ENCODE measurements at places on chromosomes 1 and 21. TPM values are rescaled to one million over a fixed set of nuclear protein-coding genes. Genes with fewer than 3 reads are reported as not detected.

The AADACL3 gene
- total RNA-seq = not detected

GRCh38 chr1:99570486-99571089 lies 75.3 kb upstream of the PALMD start:
- no peak overlapping the region for H3K4me3 ChIP-seq
- no peaks in the 10 kb centered on the region for H3K27me3 ChIP-seq
- no peaks in the 10 kb centered on the region for H3K36me3 ChIP-seq
- no peak overlapping the region for H3K27ac ChIP-seq
- no peak for DNase-seq

GRCh38 chr1:243267914-243268653 lies 12.2 kb downstream of the SDCCAG8 start:
- DNase-seq = no peak
- H3K27me3 ChIP-seq = no peaks in the 10 kb centered on the region
- no peak overlapping the region for H3K4me3 ChIP-seq
- H3K4me1 ChIP-seq = peaks cover 51% of the 10 kb centered on the region
- H3K36me3 ChIP-seq = no peaks in the 10 kb centered on the region
- peak overlapping the region; percentile 58 for H3K27ac ChIP-seq

DNA sequence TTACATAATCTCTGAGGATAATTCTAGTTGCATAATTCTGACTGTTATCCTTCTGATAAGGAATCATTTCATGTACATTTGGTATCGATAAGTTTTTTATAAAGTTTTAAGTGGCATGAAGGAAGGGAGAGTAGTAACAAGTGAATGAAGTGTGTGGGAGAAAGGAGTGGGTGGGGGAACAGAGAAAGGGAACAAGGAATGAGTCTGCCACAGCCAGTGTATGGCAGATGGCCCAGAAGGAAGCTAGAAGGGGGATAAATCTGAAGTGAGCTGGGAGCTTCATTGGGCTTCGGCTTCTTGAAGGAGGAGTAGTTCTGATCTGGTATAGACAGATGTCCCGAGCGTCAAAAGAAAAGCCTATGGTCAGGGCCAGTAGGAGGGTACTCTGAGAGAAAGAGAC lies 18.6 kb downstream of the ZBTB40 start:
- DNase-seq = no peak
- no peaks in the 10 kb centered on the region for H3K36me3 ChIP-seq
- peaks cover 26% of the 10 kb centered on the region for H3K4me1 ChIP-seq
- H3K27me3 ChIP-seq = no peaks in the 10 kb centered on the region
- peak overlapping the region; percentile 42 for H3K27ac ChIP-seq

GRCh38 chr1:152143150-152143887 lies 15.7 kb downstream of the RPTN start:
- no peaks in the 10 kb centered on the region for H3K4me1 ChIP-seq
- no peaks in the 10 kb centered on the region for H3K27me3 ChIP-seq
- no peak for DNase-seq
- H3K4me3 ChIP-seq = no peak overlapping the region

GRCh38 chr1:70617728-70618127 lies 206.7 kb downstream of the CTH start:
- DNase-seq = no peak
- no peak overlapping the region for H3K4me3 ChIP-seq
- no peaks in the 10 kb centered on the region for H3K4me1 ChIP-seq
- no peak overlapping the region for H3K27ac ChIP-seq

DNA sequence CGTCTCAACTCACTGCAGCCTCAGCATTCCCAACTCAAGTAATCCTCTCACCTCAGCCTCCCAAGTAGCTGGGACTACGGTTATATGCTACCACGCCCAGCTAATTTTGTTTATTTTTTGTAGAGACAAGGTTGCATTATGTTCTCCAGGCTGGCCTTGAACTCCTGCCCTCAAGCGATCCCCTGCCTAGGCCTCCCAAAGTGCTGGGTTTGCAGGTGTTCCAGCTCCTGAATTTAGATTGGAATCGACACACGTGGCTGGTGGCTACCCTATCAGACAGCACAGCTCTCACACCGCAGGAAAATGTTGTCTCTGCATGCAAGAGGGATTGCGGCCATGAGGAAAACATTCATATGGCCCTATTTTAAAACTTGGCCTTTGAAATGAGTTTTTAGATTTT lies 76.7 kb upstream of the GALNT2 start:
- H3K4me1 ChIP-seq = no peaks in the 10 kb centered on the region
- H3K36me3 ChIP-seq = no peaks in the 10 kb centered on the region
- no peak overlapping the region for H3K4me3 ChIP-seq
- no peak overlapping the region for H3K27ac ChIP-seq
- no peak for DNase-seq

DNA sequence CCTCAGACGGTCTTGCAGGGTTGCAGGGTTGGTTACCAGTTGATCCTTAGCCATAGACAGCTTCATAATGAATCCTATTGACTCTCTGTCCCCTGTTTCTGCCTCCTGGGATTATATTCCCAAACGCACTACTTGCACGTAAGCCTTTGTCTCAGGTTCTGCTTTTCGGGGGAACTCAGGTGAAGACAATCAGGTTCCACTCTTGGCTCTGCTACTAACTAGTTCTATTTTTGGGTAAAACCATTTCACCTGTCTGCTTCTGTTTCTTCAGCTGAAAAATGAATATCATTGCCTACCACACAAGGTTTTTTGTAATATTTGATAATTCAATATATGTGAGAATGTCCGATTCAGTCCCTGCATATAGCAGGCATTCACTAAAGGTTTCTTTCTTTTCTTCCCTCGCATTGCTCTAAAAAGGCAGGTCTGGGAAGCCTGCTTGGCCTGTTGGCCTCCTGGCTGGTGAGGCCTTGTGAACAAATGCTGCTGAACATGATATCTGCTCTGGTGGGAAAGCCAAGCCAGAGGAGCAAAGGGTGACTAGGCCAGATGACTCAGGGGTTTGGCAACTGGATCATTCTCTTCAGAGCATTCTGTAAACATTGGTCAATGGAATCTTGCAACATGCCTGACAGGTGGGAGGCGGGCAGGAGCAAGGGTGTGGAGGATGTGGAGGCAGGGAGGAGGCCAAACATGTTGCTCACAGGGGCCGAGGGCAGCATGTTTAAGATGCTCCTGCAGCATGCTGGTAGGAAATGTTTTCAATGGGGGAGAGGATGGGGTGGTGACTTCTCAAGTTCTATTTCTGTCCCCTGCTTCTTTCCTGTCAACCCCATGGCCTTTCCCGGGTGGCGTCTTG lies 23.8 kb downstream of the IER5 start:
- H3K27me3 ChIP-seq = no peaks in the 10 kb centered on the region
- no peak overlapping the region for H3K27ac ChIP-seq
- H3K4me1 ChIP-seq = no peaks in the 10 kb centered on the region
- H3K36me3 ChIP-seq = no peaks in the 10 kb centered on the region

The SLC66A1 gene
- 64.8 TPM for total RNA-seq

- DNase-seq = no peak
- H3K4me1 ChIP-seq = no peaks in the 10 kb centered on the region
- H3K36me3 ChIP-seq = no peaks in the 10 kb centered on the region
- no peak overlapping the region for H3K27ac ChIP-seq
Observed at GRCh38 chr1:178232949-178233348, 139.0 kb downstream of the RASAL2 start.

The CFAP141 gene
- total RNA-seq = not detected

DNA sequence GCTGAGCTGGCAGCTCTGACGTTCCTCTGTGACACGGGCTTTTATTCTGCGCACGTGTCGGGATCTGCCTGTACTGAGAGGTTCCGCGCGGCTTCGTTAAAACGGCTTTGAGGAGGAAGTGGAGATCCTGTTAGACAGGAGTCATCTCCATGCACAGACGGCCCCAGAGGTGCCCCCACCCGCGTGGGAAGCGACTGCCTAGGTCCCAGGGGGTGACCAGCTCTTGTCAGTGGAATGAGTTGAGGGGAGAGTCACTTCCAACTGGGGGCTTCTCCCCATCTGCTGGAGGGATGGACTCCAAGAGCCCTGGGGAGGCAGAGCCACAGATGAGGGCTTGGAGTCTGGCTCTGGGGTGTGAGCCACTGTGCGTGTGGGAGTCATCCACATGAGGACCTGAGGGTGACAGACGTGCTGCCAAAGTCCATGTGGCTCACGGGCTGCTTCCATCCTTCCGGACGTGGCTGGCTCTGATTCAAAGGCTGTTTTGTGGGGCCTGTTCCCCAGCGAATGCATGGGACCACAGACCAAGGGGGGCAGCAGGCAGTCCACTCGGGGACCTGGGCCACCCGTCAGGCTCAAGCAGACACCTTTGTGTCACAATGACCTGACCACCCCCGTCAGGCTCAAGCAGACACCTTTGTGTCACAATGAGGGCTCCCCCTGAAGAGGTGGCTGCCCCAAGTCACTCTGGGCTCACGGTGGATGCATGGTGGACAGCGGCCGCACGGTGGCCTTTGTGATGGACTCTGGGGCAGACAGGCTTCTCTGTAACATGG lies 26.8 kb downstream of the PTTG1IP start:
- DNase-seq = peak; percentile 64
- no peak overlapping the region for H3K27ac ChIP-seq
- no peak overlapping the region for H3K4me3 ChIP-seq
- H3K27me3 ChIP-seq = no peaks in the 10 kb centered on the region

GRCh38 chr21:38400195-38400919 lies 97.9 kb downstream of the ERG start:
- H3K27ac ChIP-seq = no peak overlapping the region
- no peak overlapping the region for H3K4me3 ChIP-seq
- no peaks in the 10 kb centered on the region for H3K36me3 ChIP-seq
- no peak for DNase-seq
- no peaks in the 10 kb centered on the region for H3K4me1 ChIP-seq
- H3K27me3 ChIP-seq = no peaks in the 10 kb centered on the region

DNA sequence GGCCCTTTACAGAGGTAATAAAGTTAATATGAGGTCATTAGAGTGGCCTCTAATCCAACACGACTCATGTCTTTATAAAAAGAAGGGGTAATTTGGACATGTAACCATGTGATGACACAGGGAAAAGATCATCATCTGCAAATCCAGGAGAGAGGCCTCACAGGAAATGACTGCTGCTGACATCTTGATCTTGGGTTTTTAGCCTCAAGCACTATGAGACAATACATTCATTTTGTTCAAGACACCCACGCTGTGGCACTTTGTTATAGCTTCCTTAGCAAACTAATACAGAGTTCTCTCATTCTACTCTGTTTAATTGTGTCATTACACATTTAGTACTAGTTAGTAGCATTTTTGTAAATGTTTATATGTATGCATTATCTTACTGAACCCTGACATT lies 64.0 kb upstream of the RUNX1 start:
- no peak overlapping the region for H3K4me3 ChIP-seq
- H3K4me1 ChIP-seq = no peaks in the 10 kb centered on the region
- H3K27me3 ChIP-seq = no peaks in the 10 kb centered on the region
- no peaks in the 10 kb centered on the region for H3K36me3 ChIP-seq
- DNase-seq = no peak

The KPRP gene
- not detected for total RNA-seq

- peak overlapping the region; percentile 77 for H3K27ac ChIP-seq
- no peaks in the 10 kb centered on the region for H3K27me3 ChIP-seq
Observed at GRCh38 chr21:36297938-36298572, 21.9 kb upstream of the MORC3 start.

- H3K4me1 ChIP-seq = no peaks in the 10 kb centered on the region
- H3K4me3 ChIP-seq = no peak overlapping the region
- DNase-seq = no peak
- no peaks in the 10 kb centered on the region for H3K36me3 ChIP-seq
- no peaks in the 10 kb centered on the region for H3K27me3 ChIP-seq
Observed at GRCh38 chr1:199619223-199619622, 408.3 kb upstream of the NR5A2 start.

- no peaks in the 10 kb centered on the region for H3K36me3 ChIP-seq
- no peaks in the 10 kb centered on the region for H3K27me3 ChIP-seq
- DNase-seq = no peak
- H3K27ac ChIP-seq = no peak overlapping the region
- H3K4me3 ChIP-seq = no peak overlapping the region
Observed at GRCh38 chr1:164971921-164972415, 384.5 kb downstream of the LMX1A start.

GRCh38 chr1:59266180-59266926 lies 30.5 kb upstream of the FGGY start:
- H3K4me1 ChIP-seq = no peaks in the 10 kb centered on the region
- no peaks in the 10 kb centered on the region for H3K27me3 ChIP-seq
- no peaks in the 10 kb centered on the region for H3K36me3 ChIP-seq
- no peak for DNase-seq
- H3K4me3 ChIP-seq = no peak overlapping the region

The RGSL1 gene
- total RNA-seq = not detected

DNA sequence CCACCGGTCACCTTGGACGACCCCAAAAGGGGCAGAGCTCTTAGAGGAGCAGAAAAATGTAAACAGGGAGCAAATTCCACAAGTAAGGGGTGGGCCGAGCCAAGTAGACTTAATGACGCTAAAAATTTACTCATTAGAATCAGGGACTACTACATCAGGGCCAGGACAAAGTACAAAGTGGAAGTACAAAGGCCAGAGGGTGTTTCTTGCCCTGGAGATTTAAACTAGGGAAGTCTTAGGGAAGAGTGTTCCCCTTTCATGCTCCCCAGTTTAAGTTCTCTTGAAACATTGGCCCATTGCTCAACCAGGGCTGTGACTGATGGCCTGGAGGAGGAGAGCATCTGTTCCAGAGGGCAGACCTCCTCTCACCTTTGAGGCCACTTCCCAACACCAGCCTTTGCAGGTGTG lies 48.6 kb downstream of the BACH1 start:
- no peaks in the 10 kb centered on the region for H3K27me3 ChIP-seq
- DNase-seq = peak; percentile 19
- H3K27ac ChIP-seq = no peak overlapping the region
- H3K4me3 ChIP-seq = no peak overlapping the region
- no peaks in the 10 kb centered on the region for H3K36me3 ChIP-seq

- H3K27ac ChIP-seq = no peak overlapping the region
- no peak overlapping the region for H3K4me3 ChIP-seq
- no peak for DNase-seq
- no peaks in the 10 kb centered on the region for H3K27me3 ChIP-seq
Observed at GRCh38 chr21:44892095-44892494, 18.6 kb upstream of the PTTG1IP start.

- H3K27ac ChIP-seq = no peak overlapping the region
- H3K36me3 ChIP-seq = no peaks in the 10 kb centered on the region
- H3K4me1 ChIP-seq = no peaks in the 10 kb centered on the region
Observed at GRCh38 chr1:246213036-246213435, 294.0 kb downstream of the SMYD3 start.

The CFHR2 gene
- not detected for total RNA-seq

DNA sequence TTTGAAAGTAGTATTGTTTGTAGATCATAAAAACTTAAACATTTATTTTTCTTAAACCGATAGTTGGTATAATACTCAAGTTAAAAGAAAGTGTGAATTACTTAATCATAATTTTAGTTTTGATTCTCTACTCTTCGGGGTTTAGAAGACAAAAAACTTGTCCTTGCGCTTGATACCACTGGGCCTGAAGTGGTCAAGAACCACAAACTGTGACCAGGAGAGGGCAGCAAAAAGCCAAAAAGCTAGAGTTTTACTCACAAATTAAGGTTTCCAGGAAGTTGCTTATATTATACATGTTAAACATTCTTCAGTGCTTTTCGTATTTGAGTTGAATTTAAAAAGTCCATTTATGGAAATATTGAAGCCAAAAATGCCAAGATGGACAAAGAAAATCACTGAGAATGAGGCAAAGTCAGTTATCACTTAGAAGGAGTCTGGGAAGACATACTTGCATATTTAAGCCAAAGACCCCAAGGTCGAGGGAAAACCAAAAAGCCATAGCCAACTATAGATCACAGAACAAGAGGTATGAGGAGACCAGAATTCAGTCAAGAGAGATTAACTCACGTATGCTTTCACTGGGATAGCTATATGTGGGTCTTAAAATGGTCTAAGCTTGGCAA lies 34.2 kb downstream of the EFCAB7 start:
- H3K27me3 ChIP-seq = no peaks in the 10 kb centered on the region
- H3K36me3 ChIP-seq = no peaks in the 10 kb centered on the region
- H3K4me3 ChIP-seq = no peak overlapping the region
- peaks cover 7% of the 10 kb centered on the region for H3K4me1 ChIP-seq
- H3K27ac ChIP-seq = no peak overlapping the region
